Ammon's horn (tissue), 1 donor: ENCODE measurements at places on chromosomes 3 and 15.

DNA sequence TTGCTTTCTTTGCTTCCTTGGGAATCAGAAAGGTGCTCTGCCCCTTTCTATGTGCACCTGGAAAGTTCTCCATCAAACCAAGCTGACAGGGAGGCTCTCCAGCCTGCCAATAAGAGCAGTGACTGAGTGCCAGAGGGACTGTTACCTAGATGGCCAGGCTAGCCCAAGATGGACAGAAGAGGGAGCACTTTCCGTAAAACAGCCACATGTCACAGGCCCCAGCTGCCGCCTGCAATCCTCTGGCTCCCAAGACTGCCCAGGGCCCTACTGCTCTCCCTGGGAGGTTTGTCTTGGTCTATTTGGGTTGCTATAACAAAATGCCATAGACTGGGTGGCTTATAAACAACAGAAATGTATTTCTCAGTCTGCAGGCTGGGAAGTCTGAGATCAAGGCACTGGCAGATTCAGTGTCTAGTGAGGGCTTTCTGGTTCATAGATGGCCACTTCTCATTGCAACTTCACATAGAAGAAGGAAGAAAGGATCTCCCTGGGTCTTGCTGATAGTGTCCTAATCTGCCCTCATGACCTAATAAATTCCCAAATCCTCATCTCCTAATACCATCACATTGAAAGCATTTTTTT, 72.3 kb downstream of the TAMM41 start:
- peak; percentile 63 for DNase-seq

DNA sequence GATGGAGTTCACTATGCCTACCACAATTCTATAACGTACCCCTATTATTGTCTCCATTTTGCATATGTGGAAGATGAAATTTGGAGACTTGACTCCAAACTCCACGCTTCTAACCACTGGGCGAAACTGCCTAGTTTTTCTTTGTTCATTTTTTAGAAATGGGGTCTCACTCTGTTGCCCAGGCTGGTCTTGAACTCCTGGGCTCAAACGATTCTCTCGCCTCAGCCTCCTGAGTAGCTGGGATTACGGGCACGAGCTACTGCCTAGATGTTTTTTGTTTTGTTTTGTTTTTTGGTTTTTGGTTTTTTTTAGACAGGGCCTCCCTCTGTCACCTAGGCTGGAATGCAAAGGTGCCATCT, 584 bp upstream of the RPL32 start:
- no peak for DNase-seq

- no peak for DNase-seq
Measured at GRCh38 chr3:158954420-158954819, 152.6 kb downstream of the MFSD1 start.

DNA sequence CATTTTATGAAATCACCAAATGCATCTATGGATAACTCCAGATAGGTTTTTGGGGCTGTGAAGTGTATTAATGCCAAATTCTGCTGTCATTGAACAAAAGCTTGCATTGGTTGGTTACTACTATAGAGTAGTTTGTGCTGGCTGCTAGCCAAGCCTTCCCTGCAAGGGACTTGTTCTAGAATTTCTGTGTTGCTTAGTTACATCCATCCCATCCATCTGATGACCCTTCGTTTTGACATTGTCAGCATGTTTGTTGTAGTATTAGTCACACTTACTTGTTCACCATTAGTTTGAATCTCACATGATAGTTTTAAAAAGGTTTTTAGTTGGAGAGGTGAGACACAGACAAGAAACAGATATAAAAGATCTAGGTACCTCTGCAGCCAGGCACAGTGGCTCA, 7.0 kb upstream of the NIPA2 start:
- no peak for DNase-seq

DNA sequence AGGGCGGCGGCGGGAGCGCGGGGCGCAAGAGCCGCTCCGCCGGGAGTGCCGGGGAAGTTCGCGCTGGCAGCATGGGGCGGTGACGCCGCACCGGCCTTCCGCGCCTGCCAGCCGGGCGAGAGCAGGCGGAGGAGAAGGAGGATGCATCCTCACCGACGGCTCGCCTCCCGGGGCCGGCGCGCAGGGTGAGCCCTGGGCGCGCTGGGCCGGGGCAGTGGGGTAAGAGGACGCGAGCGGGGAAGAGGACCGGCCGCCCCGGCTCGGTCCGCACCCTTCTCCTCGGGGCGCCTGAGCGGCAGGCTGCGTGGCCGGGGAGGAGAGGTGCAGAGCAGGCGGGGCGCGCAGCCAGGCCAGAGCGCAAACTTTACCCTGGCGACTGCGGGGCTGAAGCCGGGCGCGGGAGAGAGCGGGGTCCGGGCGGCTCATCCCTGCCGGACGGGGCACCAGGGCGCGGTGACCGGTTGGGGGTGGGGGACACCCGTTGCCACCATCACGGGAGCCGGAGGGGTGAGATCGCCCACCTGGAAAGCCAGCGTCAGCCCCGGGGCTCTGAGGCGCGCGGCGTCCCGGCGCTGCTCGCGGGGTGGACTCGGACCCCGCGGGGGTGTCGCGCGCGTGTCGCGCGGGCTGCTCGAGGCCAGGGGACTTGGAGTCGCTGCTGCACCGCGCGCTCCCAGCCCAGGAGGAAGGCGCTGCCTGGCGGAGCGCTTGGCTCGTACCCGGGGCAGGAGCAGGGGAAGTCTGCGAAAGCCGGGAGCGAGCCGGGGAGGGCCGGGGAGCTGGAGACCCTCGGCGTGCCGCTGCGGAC, 542 bp downstream of the GABRA5 start:
- no peak for DNase-seq

GRCh38 chr15:22788004-22788403, 1.6 kb downstream of the NIPA1 start:
- no peak for DNase-seq

- DNase-seq, result no peak
Measured at GRCh38 chr15:101486696-101487459, 2.6 kb downstream of the PCSK6 start.

DNA sequence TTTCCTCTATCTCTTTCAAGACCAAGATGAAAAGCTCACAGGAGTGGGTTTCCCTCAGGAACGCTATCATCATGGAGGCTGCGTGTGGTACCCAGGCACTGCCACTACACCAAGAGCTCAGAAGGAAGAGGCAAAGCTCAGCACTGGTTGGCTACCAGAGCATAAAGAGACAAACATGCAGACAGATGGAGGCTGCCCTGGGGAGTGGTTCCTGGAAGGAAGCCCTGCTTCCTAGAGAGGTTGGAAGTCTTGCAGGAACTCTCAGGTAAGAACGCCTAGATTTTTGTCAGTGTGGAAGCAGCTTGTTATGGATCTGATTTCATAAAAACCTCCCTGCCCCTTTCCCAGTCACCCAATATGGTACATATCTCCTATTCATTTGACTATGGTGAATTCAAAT, 49.9 kb upstream of the ADCY5 start:
- no peak for DNase-seq

- no peak for DNase-seq
Measured at GRCh38 chr3:74897006-74897405, 282.5 kb upstream of the CNTN3 start.

DNA sequence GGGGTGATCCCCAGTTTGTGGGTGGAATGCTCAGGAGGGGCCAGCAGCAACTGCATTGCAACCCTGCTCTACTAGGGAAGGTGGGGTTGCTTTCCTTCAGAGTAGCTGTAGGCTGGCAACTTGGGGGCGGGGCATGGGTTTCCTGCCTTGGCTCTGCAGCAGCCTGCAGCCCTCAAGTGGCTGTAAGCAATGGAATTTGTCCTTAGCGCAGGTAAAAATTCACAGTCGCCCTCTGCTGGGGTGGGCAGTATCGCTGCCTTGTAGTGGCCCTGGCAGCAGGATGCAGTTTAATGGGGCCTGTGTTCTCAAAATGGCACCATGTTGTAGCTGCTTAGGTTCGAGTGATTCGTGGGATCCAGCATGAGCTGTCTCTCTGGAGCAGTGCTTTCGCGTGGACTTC, 29.8 kb downstream of the STT3B start:
- DNase-seq, result no peak

DNA sequence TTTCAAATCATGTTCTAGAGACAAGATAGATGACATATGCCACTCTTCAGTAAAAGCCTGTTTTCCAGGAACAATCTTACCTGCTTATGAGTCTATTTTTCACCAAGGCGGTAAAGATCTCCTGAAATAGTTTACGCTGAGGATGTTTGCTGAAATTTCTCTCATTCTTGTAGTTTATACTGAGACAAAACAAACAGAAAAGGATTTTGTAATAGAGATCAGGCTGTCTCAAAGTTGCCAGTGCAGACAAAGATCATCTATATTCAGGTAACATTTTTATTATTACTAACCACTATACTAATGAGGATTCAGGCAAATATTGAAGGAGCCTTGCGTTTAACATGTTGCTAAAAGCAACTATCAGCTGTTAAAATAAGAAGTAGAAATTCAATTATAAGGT, 25.0 kb downstream of the NEK10 start:
- no peak for DNase-seq

- no peak for DNase-seq
Measured at GRCh38 chr3:4752201-4753072, 226.8 kb upstream of the BHLHE40 start.

GRCh38 chr3:54014067-54014466, 108.3 kb upstream of the CACNA2D3 start:
- DNase-seq, result no peak

GRCh38 chr3:98290916-98291315, 8.6 kb downstream of the OR5H2 start:
- no peak for DNase-seq

DNA sequence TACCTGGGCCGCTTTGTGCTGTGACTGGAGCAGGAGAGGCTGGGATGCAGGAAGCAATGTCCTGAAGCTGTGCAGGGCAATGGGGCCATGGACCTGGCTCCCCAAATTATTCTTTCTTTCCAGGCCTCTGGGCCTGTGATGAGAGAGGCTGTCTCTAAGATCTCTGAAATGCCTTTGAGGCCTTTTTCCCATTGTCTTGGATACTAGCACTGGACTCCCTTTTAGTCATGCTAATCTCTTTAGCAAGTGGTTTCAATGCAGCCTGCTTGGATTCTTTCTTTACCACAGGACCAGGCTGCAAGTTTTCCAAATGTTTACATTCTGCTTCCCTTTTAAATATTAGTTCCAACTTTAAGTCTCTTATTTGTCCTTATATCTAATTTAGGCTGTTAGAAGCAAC, 64.8 kb upstream of the SGO1 start:
- no peak for DNase-seq

GRCh38 chr3:58101499-58102389, 93.5 kb downstream of the FLNB start:
- peak; percentile 46 for DNase-seq

DNA sequence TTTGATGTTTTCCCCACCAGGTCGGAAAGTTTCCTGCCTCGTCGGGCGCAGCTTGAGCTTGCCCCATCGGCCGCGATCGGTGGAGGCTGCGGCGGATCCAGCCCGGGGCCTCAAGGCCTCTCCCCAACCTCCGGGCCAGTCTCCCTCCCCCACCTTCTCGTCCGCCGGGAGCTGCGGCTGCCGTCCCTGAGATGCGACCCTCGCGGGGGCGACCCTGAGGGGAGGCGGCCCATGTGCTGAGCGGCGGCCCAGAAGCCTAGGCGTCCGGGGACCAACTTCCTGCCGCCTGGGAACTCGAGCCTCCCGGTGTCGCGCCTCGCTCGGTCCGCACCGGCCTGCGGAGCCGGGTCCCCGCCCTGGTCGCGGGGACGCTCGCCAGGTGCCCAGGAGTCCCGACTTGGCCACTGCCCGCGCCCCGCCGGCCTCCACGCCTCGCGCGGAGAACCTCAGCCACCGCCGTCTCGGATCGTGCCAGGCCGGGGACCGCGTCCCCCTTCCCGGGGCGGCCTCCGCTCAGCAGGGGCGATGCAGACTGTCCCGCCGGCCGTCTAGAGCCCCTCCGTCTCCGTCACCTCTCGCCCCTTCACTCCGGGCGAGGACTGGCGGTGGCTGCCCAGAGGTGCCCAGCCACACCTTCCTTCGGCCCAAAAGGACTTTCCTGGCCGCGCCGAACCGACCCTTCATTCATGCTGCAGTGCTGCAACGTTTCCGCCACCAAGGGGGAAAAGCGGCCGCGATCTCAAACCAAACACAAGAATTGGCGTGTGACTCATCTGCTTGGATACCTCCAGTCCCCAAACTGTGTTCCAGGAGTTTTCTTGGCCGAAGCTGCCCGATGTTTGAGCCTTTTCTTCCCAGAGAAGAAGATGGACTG, 656 bp downstream of the SLMAP start:
- peak; percentile 34 for DNase-seq

DNA sequence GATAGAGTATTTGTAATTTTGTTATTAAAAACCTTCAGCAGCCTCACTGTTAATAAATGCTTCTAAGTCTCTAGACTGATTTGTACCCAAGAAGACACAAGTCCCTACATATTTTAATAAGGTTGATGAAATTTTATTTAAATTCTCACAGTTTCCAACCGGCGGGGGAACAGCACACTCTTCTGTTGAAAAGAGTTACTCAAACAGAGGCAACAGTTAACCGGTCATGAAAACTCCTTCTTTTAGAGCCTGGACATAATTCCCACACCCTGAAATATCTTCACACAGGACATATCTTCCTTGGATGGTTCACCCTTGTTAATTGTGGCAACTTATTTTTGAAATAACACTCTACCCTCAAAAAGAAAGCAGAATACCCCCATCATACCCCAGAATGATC, 278.8 kb downstream of the FOXP1 start:
- DNase-seq, result peak; percentile 52

DNA sequence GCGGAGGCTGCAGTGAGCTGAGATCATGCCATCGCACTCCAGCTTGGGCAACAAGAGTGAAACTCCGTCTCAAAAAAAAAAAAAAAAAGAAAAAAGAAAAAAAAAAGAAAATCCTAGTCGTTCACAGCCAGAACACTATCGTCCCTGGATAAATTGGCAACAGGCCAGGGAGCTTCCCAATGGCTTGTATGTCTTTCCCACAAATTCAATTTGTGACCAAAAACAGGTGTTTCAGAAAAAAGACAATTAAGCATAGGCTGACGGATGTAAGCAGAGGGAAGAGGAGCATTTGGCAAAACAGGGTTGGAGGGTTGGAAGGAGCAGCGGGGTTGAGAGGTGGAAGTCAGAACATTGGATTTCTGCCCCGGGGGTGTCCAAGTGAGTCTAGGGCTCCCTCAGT, 8.5 kb downstream of the EPB42 start:
- DNase-seq, result no peak

DNA sequence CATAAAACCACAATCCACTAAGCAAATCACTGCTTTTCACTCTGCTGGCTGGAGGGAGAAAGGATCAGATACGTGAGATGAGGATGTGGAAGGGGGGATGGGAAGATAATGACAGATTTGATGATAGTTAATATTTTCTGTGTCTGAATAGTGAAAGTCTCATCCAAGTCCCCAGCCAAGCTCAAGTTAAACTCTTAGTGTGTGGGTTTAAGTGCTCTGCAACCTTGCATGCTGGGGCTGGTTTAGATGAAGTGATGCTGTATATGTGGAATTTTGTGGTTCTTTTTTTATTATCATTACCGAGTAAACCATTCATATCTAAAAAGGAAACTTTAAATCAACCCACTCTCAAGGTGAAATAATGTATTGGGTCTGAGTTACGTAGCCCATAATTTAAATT, 111.0 kb downstream of the TPRG1 start:
- DNase-seq, result no peak

GRCh38 chr15:63156755-63157117, 541 bp downstream of the RPS27L start:
- DNase-seq, result peak; percentile 48

- no peak for DNase-seq
Measured at GRCh38 chr3:9911863-9912262, 5.0 kb upstream of the IL17RC start.
